Chondrocyte (in vitro differentiated cells): ENCODE measurements at places on chromosomes 2 and 18. TPM values are rescaled to one million over a fixed set of nuclear protein-coding genes. Genes with fewer than 3 reads are reported as not detected.

KCNG3 gene
- total RNA-seq = 0.05 TPM in 1 of 3 replicates, not detected in the others

SLC38A11 gene
- total RNA-seq = 0.12 to 0.36 TPM (median 0.18 TPM) in 3 replicates

SPATA3 gene
- not detected in 3 replicates for total RNA-seq

MARCO gene
- not detected in 3 replicates for total RNA-seq

EFHD1 gene
- 109 to 178 TPM (median 175 TPM) in 3 replicates for total RNA-seq

AQP12A gene
- total RNA-seq = not detected in 3 replicates

ANKRD29 gene
- total RNA-seq = 0.48 to 0.85 TPM (median 0.50 TPM) in 3 replicates

VAMP5 gene
- total RNA-seq = 1.8 to 2.4 TPM in 2 of 3 replicates, not detected in the other

COL6A3 gene
- 250 to 264 TPM (median 264 TPM) in 3 replicates for total RNA-seq

ZNF892 gene
- total RNA-seq = 4.7 to 6.0 TPM (median 4.8 TPM) in 3 replicates

ORC4 gene
- 28.5 to 29.8 TPM (median 28.6 TPM) in 3 replicates for total RNA-seq

OSBPL1A gene
- total RNA-seq = 27.7 to 37.5 TPM (median 33.3 TPM) in 3 replicates

HTR2B gene
- 0.69 to 0.85 TPM in 2 of 3 replicates, not detected in the other for total RNA-seq

ST8SIA5 gene
- 0.25 to 1.1 TPM (median 0.36 TPM) in 3 replicates for total RNA-seq

SNED1 gene
- 1.6 to 2.9 TPM (median 1.9 TPM) in 3 replicates for total RNA-seq

IL1RL2 gene
- 0.07 to 0.46 TPM in 2 of 3 replicates, not detected in the other for total RNA-seq

STEAP3 gene
- 44.6 to 151 TPM (median 46.6 TPM) in 3 replicates for total RNA-seq

NCKAP5 gene
- 0.51 to 1.9 TPM (median 0.87 TPM) in 3 replicates for total RNA-seq
